Stimulated activated CD4-positive, alpha-beta T cell treated with anti-CD3 and anti-CD28 coated beads, Interleukin-12 subunit alpha, Interleukin-12 subunit beta, amount 100 ng/mL, for 4 hours (primary cell): ENCODE measurements at places on chromosomes 1 and 21.
A peak's percentile ranks its signal among the peaks of the same experiment; 100 is the strongest.

- DNase-seq: no peak
These were observed 220.7 kb upstream of the C1orf174 start for GRCh38 chr1:4120557-4121292.

GRCh38 chr1:244248426-244248825 is 197.3 kb downstream of the ZBTB18 start:
- no peak for DNase-seq

GRCh38 chr1:235933017-235933765 is 66.5 kb upstream of the LYST start:
- no peak for DNase-seq

GRCh38 chr1:154548028-154548427 is 10.4 kb downstream of the UBE2Q1 start:
- no peak for DNase-seq

- DNase-seq: no peak
These were observed 34.2 kb upstream of the ABCD3 start for GRCh38 chr1:94383966-94384408.

GRCh38 chr1:25864434-25864833 is 5.2 kb upstream of the AUNIP start:
- no peak for DNase-seq

DNA sequence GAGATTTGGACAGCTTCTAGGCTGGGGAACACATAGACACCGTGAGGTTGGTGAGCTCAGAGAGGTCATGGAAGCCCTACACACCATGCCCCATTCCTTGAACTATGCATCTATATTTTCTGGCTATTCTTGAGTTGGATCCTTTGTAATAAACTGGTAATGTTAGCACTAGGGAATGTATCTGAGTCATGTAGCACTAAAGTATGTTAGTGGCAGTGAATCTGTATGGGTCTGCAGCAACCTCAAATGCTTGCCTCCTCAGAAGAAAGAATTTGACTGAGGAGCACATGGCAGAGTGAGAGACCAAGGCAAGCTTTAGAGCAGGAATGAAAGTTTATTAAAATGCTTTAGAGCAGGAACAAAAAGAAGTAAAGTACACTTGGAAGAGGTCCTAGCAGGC is 43.7 kb upstream of the LRRC7 start:
- DNase-seq: no peak

DNA sequence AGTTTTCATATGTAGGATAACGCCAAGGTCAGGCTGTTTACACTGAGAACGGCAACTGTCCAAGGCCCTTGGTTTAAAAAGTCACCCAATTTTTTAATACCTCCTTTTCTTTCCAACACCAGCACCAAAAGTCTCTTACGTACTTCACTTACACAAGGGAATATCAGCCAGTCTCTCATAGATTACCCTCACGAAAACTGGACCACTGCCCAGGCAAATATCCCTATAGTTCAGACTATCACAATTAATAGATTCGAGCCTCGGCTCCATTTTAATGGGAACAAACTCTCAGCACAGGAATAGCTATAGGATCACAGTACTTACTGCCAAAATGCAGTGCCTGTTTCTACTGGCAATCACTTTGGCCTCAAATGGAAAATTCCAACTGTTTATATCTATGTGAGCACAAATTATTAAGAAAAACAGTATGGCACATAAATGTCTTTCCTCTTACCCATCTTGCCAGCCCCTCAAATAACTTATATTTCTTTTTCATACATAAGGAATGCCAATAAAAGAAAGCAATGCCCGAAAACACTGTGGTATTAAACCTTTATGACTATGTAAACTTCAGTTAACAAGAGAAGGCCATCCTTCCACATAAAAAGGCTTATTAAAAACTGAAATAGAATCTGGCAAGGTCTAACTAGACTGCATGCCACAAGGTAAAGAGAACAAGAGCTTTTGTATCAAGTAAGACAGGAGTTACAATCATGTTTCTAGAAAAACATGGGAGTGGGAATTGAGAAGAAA is 97.8 kb downstream of the SLC45A1 start:
- DNase-seq: no peak

GRCh38 chr21:29624776-29625175 is 315.0 kb downstream of the GRIK1 start:
- no peak for DNase-seq

- no peak for DNase-seq
These were observed 10.3 kb downstream of the DENND4B start for GRCh38 chr1:153936011-153936802.

GRCh38 chr1:107776900-107777663 is 187.9 kb downstream of the VAV3 start:
- DNase-seq: no peak

GRCh38 chr1:15933684-15934083 is 42.2 kb downstream of the ZBTB17 start:
- no peak for DNase-seq

DNA sequence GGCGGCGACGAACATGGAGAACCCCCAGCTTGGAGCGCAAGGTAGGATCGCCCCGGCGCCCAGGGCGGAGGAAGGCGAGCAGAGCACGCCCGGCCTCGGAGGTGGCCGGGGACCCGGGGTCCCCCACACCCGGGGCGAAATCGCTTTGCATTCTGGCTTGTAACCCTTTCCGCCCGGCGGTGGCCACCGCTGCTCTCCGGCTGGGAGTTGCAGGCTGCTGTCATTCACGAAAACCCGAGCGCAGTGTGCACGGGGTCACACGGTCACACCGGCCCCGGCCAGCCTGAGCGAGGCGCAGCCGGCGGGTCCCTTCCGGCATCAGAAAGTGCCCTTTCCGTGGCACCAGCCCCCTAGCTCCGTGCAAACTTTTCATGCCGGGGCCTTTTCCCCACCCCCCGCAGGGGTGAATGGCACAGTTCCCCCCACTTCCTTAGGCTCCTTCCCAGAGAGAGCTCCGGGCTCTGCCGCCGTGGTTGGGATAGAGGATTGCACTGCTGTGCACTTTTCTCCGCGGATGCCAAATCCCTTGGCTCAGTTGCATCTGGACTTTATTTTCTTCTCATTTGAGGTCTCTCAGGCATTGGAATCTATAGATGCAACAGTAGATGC is 802 bp downstream of the KAZN start:
- DNase-seq: no peak

DNA sequence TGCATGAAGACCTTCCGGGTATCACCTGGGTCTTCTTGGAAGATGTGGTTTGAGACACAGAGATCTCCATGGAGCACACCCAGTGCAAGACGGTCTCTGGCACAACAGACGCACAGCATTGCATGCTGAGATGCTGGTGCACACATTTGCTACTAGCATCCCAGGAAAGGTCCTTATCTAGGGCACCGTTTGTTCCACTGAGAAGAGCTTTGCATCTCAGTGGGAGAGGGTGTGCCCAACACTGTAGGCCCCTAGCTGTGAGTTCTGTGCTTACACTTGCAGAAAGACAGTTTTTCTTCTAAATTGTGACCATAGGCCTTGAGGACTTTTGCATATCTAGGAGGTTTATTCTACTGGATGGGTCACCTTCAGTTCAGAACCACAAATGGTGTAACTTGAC is 554.1 kb downstream of the MATN1 start:
- DNase-seq: no peak

GRCh38 chr1:202861420-202862132 is 27.4 kb downstream of the RABIF start:
- peak; percentile 11 for DNase-seq

- DNase-seq: no peak
These were observed 90.8 kb upstream of the CCDC190 start for GRCh38 chr1:162951553-162952315.

DNA sequence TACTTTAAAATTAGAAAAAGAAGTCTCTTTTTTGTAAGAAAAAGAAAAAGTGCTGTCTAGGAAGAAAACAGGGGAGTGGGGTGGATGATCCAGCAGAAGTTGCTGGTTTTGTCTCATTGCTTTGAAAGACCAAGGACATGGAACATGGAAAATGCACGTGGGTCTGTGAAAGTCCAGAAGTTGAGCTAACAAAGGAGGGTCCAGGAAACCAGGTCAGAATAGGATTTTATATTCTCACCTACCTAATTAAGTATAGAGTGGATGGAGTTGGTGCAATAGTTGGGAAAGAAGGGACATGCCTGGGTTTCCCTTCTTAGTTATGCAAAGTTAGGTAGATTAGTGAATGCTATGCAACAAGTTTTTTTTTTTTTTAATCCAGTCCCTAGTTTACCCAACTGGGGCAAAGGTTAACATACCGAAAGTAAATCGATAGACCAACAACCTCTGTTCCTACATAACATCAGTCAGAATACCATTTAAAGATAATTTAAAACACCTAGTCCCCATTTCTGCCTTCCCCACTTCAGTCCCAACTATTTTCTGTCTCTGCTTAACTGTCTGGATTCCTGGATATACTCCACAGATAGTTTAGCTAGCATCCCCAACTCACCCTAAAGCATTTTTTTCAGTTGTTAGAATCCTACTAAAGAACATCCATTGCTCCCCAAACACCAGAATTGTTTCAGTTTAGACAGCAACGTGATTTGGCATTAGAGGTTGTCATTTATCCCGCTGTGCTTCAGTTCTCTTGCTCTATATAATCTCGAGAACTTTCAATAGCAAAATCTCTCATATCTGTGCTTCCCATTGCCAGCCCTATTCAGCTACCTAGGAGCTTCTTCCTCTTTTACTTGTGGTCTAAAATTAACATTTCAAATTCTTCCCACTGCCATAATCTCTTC is 105.7 kb upstream of the PLPPR5 start:
- no peak for DNase-seq

- no peak for DNase-seq
These were observed at the start of gene PTPN14 for GRCh38 chr1:214551436-214552173. TSS of gene PTPN14 (minus strand) at chr1:214551602. CDS start at chr1:214464803, 86,799 bp downstream.

DNA sequence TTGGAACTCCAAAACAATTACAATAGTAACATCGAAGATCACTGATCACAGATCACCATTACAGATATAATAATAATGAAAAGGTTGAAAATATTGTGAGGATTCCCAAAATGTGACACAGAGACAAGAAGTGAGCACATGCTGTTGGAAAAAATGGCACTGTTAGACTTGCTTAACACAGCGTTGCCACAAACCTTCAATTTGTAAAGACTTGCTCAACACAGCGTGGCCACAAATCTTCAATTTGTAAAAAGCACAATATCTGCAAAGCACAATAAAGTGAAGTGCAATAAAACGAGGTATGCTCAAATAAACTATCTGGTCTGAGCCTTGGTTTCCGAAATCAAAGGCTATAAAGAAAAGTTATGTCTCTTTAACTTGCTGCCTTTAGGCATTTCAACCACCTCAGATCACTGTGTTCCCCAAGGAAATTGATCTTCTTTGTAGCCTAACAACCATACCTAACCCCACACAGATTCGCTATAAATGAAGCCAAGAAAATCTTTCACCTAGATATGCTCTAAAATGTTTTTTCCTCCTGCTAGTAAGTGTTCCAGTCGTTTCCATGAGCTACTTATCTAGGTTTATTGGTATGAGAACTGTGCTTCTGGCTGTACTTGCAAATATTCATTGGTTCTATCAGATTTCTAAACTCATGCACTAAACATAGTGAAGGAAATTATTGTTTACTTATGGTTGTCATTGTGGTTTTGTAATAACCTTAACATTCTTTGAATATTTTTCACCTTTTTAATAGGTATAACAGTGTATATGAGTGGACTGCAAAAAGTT is 13.1 kb upstream of the LPGAT1 start:
- DNase-seq: no peak

GRCh38 chr1:86756062-86756406 is 51.7 kb downstream of the SH3GLB1 start:
- DNase-seq: no peak

DNA sequence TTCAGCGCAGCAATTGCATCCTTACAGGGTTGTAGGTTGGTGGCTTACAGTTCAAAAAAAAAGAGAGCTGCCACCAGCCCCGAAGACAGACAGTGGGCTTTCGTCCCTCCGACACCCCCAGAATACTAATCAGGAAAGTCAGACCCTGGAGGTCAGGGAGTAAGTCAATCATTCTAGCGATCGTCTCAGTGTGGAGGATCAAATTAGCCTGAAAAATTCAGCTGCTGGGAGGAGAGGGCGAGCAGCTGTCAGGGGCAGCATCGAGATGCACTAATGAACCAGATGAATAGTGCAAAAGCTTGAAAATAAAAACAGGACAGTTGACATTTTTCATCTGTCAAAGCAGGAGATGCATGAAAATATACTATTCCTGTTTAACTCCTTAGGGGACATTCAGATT is 138.4 kb downstream of the NEK7 start:
- no peak for DNase-seq

GRCh38 chr1:87327376-87328271 is 1.1 kb upstream of the LMO4 start:
- DNase-seq: no peak

DNA sequence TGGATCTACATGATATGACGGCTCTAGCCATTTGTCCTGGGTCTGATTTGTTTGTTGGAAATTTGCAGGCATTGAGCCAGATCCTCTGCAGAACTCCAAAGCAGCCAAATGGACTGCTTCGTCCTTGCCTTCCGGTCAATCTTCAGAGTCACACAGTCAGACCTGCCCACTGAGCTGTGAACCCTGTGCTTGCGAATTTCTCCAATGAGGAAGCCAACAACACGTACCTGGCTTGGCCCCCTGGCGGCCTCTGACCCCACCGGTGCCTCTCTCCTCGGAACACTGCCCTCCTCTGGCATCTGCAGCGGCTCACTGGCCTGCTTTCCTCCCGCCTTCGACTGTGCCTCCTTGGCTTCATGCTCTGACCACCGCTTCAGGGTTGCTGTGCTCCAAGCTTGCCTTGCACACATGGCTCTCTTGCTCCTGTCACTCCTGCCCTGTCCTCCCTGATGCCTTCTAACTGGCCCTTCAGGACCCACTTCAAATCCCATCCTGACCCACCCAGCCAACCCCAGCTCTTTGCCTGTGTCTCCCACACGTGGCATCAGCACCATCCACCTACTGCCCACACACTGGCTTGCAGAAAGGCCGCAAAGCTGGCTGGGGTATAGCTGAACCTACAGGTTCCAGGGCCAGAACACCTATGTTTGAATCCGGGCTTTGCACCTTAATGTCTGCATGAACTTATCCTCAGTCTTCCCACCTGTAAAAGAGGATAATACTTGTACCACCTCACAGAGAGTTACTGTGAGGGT is 128.2 kb downstream of the KCNN3 start:
- no peak for DNase-seq

- no peak for DNase-seq
These were observed 8.2 kb downstream of the RCOR3 start for GRCh38 chr1:211267204-211267857.

GRCh38 chr1:8821084-8821483 is 3.6 kb upstream of the RERE start:
- no peak for DNase-seq

GRCh38 chr1:206556750-206557635 is 49.7 kb downstream of the RASSF5 start:
- DNase-seq: peak; percentile 82

DNA sequence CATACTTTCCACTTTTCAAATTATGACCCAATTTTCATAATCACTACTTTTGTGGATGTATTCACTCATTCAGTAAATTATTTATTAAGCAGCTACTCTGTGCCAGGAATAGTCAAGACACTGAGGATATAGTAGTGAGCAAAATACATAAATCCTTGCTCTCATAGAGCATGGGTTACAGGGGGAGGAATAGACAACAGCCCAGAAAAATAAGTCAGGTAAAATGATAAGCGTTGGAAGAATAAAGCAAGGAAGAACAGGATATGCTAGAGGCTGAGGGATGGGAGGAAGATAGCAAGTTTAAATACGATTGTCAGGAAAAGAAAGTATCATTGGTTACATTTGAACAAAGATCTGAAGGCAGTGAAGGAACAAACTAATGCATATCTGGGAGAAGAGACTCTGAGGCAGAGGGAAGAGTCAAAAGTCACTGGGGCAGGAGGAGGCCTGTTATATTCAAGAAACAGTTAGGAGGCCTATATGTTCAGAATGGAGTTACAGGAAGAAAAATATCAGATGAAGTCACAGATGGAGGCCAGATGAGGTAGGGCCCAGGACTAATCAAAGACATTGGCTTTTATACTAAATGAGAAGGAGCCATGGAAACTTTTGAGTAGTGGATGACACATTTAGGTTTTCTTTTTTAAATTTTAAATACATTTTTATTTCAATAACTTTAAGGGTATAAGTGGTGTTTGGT is 42.9 kb downstream of the SEC22B start:
- no peak for DNase-seq
